ENCODE measurements at places on chromosomes 2 and 18. TPM values are rescaled to one million over a fixed set of nuclear protein-coding genes. Genes with fewer than 3 reads are reported as not detected.

The CIB4 gene
- polyA plus RNA-seq, result not detected

The TNFAIP6 gene
- not detected for polyA plus RNA-seq

The FABP1 gene
- polyA plus RNA-seq, result not detected

The SIX3 gene
- polyA plus RNA-seq, result 8.7 TPM

The KCNIP3 gene
- polyA plus RNA-seq, result not detected

The SNORC gene
- polyA plus RNA-seq, result 0.68 TPM

The LYPD6B gene
- polyA plus RNA-seq, result 7.7 TPM

All from neural cell (in vitro differentiated cells).